ENCODE measurements at places on chromosomes 4 and X.

- DNase-seq: no peak
Measured at GRCh38 chr4:139768366-139768765, 102.7 kb downstream of the MGST2 start.

GRCh38 chrX:153533091-153533490 is 15.6 kb downstream of the ATP2B3 start:
- DNase-seq: no peak

DNA sequence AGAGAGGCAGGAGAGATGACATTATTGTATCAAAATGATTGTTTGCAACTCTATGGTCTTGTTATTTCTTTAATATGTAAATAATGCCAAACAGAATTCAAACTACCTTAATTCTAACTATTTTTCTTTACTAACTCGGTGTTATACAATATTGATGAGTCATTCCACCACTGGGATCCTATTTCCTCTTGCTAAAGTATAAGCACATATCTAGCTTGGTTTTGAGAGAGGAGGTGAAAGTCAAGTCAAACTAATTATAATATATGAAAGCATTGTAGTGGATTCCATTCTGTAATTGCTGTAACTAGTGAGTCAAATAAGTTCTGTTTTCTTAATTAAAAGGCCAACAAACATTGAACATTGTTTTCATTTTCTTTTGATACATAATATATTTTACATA is 837.6 kb downstream of the PDHA2 start:
- DNase-seq: no peak

DNA sequence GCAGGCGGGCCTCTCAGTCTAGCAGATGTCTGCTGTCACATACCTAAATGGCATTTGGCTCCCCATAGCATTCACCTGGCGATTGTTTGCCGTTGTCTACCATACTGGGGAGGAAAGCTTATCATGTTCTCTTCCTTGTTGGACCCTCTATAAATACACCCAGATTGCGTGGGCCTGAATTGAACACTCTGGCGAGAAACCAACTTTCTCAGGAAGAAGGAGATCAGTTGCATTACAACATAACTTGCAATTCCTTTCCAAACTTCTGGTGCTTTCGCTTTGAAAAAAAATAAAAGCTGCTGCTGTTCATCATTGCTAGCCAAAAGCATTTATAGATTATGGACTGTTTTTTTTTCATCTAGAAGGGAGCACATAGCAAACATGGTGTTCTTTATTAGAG is 230.0 kb upstream of the GPC4 start:
- no peak for DNase-seq

- no peak for DNase-seq
Measured at GRCh38 chr4:14812101-14812500, 190.2 kb upstream of the CPEB2 start.

GRCh38 chrX:12950851-12951594 is 23.9 kb upstream of the TMSB4X start:
- DNase-seq: no peak

DNA sequence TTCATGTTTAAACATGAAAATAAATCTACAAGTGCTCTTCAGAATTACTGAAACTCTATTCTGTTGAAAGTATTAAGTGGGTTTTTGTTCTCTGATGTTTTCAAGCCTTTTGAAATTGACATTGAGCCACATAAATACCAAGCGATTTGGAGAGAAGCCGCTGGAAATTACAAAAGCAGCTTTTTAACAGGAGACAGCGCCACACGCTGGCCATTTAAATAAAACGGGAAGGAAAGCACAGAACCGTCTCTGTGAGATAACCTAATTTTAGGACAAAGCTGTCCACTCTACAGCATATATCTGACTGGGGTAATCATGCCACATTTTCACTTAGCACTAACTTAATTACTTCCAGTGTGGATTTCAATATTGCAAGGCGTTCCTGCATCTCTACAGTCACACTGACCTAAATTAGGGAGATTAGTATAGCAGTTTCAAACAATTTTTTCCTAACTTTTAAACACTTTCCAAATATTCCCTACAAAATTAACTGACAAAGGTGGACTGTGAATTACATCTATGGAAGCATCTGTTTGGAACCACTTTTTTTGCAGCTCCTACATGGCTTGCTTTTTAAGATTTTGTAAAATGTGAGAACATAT is 6.8 kb upstream of the ANOS1 start:
- no peak for DNase-seq

- DNase-seq: no peak
Measured at GRCh38 chr4:67087897-67088296, 457.4 kb downstream of the CENPC start.

DNA sequence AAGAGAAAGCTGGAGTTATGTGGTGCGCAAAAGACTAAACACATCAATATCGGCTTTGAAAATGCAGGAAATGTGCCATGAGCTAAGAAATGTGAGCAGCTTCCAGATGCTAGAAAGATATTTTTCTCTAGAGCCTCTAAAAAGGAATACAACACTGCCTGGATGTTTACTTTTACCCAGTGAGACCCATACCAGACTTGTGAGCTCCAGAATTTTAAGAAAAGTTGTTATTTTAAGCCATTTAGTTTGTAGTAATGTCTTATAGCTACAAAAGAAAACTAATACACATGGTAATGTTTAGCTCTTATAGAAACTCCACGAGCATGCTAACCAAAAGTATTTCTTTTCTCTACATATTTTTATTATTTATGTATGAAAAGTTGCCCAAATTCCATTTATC is 1389.4 kb downstream of the C4orf33 start:
- no peak for DNase-seq

DNA sequence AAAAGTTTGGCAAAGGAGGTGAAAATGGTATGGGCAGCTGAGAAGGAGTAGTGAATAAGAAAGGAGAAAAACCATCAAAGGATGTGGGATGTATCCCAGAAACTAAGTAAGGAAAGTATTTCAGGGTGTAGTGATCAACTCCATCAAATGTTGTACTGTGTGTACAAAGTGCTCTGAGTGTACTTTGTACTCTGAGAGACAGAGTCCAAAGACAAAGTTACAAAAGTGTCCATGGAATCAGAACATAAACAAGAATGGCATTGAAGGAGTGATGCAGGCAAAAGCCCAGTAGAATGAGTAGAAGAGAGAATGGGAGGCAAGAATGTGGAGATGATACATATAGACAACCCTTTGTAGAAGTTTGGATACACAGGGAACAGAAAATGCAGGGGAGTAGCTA is 12.3 kb upstream of the PGRMC1 start:
- DNase-seq: no peak

DNA sequence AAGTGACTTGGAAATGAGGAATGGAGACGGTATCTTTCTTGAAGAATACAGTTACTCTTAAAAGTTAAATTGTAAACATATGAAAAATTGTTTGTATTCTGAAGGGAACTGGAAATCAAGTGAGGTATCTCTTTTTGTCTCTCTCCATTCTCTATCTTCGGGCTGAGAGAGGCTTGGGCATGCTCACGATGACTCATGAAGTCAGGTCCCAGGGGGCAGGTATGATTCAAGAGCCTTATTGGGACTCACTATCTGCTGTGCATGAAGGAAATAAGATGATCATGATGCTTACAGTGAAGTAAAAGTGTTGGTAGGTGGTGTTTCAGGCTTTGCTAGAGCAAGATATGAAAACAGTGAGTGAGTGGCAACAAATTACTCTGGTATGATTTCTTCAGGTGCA is 200.4 kb upstream of the PITX2 start:
- no peak for DNase-seq

DNA sequence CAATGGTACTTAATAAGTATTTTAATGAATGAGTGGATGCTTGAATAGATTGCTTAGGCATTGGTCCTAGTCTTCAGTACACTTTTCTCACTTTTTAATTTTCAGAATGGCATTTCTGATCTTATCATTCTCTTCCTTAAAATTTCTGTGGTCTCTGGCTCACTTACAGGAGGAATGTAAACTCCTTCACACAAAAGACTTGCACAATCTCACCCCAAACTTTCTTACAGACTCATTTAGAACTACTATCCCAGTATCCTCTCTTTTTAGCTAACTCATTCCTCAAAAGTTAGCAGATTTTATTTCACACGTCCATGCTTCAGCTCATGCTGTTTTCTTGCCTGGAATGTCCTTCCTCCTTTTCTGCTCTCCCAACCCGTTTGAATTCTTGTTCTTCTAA is 350.1 kb downstream of the GRXCR1 start:
- no peak for DNase-seq

DNA sequence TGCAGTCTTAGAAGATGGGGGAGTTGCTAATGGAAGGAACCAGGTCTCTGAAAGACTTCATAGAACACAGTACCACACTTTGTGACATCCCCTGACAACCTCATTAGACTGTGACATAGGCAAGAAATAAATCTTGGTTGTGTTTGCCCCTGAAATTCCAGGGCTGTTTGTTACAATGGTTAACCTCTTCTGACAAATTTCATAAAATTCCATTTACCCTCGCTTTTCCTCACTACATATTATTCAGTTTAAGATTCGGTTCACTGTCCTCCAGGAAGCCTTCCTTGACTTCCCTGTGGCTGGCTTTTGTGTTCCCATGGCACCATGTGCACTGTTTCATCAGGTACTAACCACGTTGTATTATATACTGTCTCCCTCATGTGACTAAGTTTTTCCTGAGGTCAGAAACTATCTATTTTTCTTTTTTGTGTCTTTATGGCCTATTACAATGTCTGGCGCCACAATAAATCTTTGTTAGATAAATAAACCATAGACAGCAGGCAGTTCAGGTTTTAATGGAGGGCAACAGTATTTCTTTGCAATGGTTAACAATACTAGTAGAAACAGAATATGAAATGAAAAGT is 54.2 kb downstream of the ATXN3L start:
- no peak for DNase-seq

GRCh38 chr4:76716658-76717057 is 181.3 kb downstream of the SOWAHB start:
- DNase-seq: no peak

DNA sequence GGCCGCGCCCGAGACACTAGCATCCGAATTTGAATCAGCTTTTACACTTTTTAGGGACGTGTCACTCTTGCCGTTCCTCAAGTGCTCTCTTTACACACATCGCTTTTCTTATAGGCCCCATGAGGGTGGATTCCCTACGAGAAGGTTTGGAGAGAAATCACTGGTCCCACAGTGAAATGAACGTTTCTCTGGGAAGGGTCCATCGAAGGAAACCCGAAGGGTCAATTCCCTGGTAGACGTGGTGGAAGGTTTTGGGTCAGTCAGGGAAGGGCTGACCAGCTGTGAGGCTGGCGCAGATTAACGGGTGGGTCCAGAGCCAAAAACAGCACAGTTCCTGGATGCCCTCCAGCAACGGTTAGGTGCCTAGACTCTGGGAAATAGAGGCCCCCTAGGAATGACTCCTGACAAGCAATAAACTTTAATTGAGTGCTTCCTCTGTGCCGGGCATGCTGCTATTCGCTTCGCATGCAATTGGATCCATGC is 35.9 kb downstream of the ETDC start:
- DNase-seq: no peak

DNA sequence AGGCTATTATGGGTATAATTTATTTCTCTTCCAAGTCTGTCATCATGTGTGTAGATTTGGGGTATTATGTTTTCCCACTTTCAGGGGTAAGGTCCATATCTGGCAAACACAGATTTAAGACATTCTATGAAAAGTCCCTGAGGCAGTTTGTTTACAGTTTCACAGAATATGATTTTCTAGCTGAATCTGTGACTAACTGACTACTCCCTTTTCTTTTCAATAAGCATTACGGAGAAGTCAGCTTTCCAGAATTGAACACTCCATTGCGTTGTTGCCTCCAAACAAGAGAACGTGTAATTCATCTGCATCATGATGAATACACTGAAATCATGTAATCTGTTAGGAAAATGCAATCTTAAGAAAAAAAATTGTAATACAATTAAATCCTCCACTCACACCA is 226.7 kb upstream of the SFRP2 start:
- DNase-seq: no peak

- DNase-seq: no peak
Measured at GRCh38 chr4:1082215-1083182, 30.9 kb downstream of the RNF212 start.

DNA sequence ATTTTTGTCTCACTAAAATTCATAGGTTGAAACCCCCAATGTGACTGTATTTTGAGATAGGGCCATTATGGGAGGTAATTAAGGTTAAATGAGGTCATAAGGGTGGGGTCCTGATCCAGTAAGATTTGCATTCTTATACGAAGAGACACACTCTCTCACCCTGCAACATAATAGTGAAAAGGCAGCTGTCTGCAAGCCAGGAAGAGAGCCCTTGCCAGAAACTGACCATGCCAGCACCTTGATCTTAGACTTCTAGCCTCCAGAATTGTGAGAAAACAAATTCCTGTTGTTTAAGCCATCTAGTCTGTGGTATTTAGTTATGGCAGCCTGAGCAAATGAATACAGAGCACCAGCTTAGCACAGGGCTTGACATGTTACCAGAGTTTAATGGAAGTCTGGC is 17.5 kb upstream of the IGSF1 start:
- no peak for DNase-seq

DNA sequence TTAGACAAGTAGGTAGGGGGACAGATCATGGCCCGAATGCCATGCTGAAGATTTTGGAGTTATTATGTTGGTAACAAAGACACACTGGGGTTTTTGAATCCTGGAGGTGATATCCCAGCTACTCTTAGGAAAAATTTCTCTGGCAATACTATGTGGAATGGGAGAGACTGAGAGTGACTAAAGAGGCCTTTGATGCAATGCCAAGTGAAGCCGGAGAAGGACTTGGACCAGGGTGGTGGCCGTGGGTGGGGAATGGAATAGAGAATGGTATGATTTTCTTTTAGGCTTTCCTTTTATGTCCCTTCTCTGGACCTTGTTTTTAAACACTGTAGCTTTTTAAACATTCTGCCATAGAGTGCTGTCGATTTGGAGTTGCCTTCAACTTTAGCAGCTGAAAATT is 141.6 kb downstream of the DCLK2 start:
- no peak for DNase-seq

GRCh38 chr4:123977641-123978081 is 581.1 kb downstream of the SPRY1 start:
- DNase-seq: no peak

DNA sequence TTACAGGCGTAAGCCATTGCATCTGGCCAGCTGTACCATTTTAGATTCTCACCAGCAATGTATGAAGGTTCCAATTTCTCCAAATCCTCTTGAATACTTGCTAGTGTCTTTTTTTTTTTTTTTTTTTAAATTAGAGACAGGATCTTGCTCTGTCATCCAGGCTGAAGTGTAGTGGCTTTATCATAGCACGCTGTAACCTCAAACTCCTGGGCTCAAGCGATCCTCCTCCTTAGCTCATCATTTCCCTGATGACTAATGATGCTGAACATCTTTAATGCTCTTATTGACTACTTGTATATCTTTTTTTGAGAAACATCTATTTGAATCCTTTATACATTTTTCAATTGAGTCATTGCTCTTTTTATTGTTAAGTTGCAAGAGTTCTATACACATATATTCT is 40.3 kb downstream of the HDAC8 start:
- no peak for DNase-seq

- DNase-seq: no peak
Measured at GRCh38 chrX:40563784-40564183, 17.0 kb upstream of the ATP6AP2 start.

GRCh38 chr4:29653221-29653620 is 1066.9 kb upstream of the PCDH7 start:
- no peak for DNase-seq

- no peak for DNase-seq
Measured at GRCh38 chr4:153641532-153641931, 42.5 kb upstream of the TLR2 start.

- DNase-seq: no peak
Measured at GRCh38 chrX:29627833-29628232, 587.5 kb upstream of the MAGEB2 start.

GRCh38 chr4:80184825-80185756 is 12.2 kb upstream of the PRDM8 start:
- no peak for DNase-seq
